Chondrocyte (in vitro differentiated cells): ENCODE measurements at places on chromosomes 6 and 20. TPM values are rescaled to one million over a fixed set of nuclear protein-coding genes. Genes with fewer than 3 reads are reported as not detected.

Gene RUNX2
- 12.2 to 20.4 TPM (median 14.0 TPM) in 3 replicates for total RNA-seq

GRCh38 chr6:43274916-43275597, 23.0 kb upstream of the SLC22A7 start:
- peaks cover 20% of the 10 kb centered on the region for H3K27me3 ChIP-seq
- H3K4me3 ChIP-seq = peak overlapping the region; percentile 62
- H3K36me3 ChIP-seq = no peaks in the 10 kb centered on the region
- no peak for DNase-seq
- no peak overlapping the region for H3K27ac ChIP-seq
- peaks cover 24% of the 10 kb centered on the region for H3K4me1 ChIP-seq

GRCh38 chr6:43509984-43510826, at the start of gene LRRC73:
Gene LRRC73, minus strand, starts transcription at chr6:43510346. Its CDS starts 561 bp downstream, at chr6:43509785.
- peak within 1 kb of the TSS; percentile 41 for H3K27ac ChIP-seq
- DNase-seq = no peak
- no peaks in the 10 kb centered on the region for H3K27me3 ChIP-seq

DNA sequence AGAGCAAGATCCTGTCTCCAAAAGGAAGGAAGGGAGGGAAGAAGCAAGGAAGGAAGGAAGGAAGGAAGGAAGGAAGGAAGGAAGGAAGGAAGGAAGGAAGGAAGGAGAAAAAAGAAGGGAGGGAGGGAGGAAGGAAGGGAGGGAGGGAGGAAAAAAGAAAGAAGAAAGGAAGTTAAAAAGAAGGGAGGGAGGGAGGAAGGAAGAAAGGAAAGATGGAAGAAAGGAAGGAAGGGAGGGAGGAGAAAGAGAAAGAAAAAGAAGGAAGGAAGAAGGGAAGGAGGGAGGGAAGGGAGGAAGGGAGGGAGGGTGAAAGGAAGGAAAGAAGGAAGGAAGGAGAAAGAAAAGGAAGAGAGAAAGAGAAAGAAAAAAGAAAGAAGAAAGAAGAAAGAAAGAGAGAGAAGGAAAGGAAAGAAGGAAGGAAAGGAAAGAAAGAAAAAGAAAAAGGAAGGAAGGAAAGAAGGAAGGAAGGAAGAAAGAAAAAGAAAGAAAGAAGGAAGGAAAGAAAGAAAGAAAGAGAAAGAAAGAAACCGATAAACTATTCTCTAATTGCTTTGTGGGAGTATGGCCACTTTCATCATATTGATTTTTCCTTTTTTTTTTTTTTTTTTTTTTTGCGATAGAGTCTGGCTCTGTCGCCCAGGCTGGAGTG, 9.5 kb downstream of the HLA-DRA start:
- no peak overlapping the region for H3K4me3 ChIP-seq
- H3K27me3 ChIP-seq = peaks cover 10% of the 10 kb centered on the region
- H3K27ac ChIP-seq = peak overlapping the region; percentile 18

- H3K4me3 ChIP-seq = no peak overlapping the region
- peak overlapping the region; percentile 84 for H3K27ac ChIP-seq
- peaks cover 64% of the 10 kb centered on the region for H3K4me1 ChIP-seq
- H3K36me3 ChIP-seq = peaks cover 14% of the 10 kb centered on the region
Observed at GRCh38 chr6:35358086-35358485, 15.7 kb downstream of the PPARD start.

DNA sequence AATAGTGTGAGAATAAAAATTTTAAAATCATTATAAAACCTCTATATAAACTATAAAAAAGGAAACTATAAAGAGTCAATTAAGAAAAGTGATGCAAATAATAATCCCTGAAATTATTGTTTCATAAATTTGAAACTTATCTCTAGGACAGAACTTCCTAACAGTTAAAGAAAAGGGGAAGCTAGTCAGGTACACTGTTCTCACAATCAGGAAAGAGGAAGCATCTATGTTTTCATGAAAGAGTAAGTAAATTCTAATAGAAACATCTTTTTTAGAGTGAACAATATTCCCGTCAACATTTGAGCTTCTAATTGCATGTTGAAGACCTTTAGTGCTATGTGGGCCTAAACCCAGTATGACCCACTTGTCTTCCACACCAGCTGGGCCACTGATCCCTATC, 1.2 kb upstream of the ADGRF1 start:
- H3K27ac ChIP-seq = no peak overlapping the region
- H3K4me1 ChIP-seq = peaks cover 15% of the 10 kb centered on the region
- DNase-seq = no peak
- peaks cover 9% of the 10 kb centered on the region for H3K27me3 ChIP-seq
- no peaks in the 10 kb centered on the region for H3K36me3 ChIP-seq
- no peak overlapping the region for H3K4me3 ChIP-seq
